ENCODE measurements at places on chromosomes 6 and 20.

DNA sequence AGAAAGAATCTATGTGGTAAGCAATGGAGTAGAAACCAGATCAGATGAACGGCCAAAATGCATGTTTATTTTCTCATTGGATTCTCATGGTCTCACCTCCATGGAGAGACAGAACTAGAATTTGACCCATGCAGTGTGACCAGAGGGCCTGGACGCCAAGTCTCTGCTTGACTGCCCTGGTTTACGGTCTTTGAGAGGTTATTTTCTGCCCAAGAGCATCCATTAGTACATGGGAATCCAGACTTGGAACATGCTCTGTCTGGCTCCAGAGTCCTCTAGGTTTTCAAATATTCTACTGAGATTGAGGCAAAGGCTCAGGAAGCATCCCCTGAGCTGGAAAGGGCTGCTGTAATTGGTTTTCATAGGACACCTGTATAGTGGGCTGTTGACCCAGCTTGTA, 45.5 kb upstream of the UST start:
- DNase-seq, result peak; percentile 8

DNA sequence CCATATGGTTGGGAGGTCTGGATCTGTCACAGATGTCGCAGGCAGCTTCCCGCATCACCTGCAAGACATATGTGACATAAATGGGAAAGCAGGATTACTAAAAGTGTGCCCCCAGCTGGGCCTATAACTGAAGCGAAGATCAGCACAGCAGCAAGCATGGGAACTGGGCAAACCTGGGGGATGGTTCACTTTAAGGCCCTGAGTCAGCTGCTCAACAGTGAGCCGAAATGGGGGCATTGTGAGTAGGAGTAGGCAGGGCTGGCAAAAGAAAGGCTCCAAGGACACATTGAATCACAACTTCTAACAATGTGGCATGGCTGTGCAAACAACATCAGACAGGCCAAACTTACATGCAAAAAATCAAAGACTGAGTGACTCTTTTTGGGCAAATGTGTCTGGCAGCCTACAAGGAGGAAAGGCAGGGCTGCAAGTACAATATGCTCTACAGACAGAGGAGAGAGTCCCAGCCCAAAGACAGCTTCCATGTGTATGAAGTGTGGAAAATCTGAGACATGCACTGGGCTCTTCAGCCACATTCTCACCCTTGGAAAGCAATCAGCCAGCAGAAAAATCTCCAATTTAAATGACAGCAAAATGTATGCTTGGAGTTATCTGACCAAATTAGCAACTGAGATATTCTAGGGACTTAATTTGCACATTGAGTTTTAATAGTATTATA, 531.0 kb upstream of the MMS22L start:
- no peak for DNase-seq

GRCh38 chr20:45998761-45999160, 9.9 kb upstream of the MMP9 start:
- no peak for DNase-seq

GRCh38 chr20:58261660-58262059, 33.2 kb upstream of the ANKRD60 start:
- no peak for DNase-seq

- DNase-seq, result peak; percentile 98
Measured at GRCh38 chr20:47317127-47317895, 39.2 kb downstream of the ZMYND8 start.

DNA sequence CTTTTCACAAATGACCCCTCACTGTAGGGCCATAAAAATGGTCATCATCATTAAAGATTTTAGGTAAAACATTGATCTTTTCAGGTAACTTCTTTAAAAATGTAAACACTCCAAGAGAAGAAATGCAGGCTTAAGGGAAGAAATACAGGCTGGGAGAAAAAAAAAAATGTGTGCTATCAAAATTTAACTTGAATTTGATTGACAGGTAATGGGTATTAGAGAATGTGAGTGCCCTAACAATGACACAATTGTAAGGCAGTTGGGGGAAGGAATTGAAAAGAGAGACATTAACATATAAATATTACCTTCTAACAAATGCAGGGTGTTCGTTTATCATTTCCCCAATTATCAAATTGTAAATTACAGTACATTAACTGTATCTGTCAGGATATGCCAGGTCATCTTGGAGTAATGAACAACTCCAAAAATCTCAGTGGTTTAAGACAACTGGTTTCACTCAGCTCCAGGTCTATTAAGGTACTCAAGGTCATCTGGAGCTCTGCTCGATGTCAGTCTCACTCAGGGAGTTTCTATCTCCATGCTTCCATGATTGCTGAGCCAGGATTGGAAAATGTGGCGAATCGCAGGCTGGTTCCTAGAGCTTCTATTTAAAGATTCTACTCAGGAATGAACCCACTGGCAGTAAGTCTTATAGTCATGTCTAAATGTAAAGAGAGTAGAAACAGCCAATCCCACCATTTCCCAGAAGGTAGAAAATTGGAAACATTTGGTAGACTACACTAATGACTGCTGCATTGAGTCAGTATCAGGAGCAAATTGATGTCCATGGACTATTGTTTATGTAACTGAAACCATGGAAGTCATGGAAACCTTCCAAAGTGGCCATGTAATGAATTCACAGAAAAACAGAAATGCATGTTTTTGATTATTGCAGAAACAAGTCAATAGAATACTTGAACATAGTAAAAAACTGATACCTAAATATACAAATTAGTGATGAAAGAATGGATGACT, 55.6 kb downstream of the FRK start:
- DNase-seq, result peak; percentile 14

- peak; percentile 75 for DNase-seq
Measured at GRCh38 chr20:45629496-45630100, at the start of gene WFDC10A. Gene WFDC10A, plus strand, starts transcription at chr20:45629739. Its CDS starts 75 bp downstream, at chr20:45629814.

GRCh38 chr20:24017458-24017755, 28.8 kb upstream of the GGTLC1 start:
- peak; percentile 28 for DNase-seq

DNA sequence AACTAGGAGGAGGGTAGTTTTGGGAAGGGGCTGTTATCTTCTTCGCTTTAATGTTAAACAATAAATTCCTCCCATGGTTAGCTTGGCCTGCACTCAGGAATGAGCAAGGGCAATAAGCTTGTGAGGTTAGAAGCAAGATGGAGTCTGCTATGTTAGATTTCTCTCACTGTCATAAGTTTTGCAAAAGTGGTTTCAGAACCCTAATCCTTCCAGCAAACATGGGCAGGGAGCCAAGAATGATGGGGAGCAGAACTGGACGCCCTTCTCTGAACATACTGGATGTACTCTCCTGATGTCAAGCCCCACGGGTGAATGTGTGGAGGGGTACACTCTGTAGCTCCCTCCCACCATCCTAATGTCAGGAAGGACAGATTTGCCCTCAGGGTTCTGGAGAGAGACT, 22.3 kb downstream of the C6orf163 start:
- DNase-seq, result no peak

GRCh38 chr6:35024551-35025054, 116.5 kb downstream of the TCP11 start:
- peak; percentile 81 for DNase-seq

DNA sequence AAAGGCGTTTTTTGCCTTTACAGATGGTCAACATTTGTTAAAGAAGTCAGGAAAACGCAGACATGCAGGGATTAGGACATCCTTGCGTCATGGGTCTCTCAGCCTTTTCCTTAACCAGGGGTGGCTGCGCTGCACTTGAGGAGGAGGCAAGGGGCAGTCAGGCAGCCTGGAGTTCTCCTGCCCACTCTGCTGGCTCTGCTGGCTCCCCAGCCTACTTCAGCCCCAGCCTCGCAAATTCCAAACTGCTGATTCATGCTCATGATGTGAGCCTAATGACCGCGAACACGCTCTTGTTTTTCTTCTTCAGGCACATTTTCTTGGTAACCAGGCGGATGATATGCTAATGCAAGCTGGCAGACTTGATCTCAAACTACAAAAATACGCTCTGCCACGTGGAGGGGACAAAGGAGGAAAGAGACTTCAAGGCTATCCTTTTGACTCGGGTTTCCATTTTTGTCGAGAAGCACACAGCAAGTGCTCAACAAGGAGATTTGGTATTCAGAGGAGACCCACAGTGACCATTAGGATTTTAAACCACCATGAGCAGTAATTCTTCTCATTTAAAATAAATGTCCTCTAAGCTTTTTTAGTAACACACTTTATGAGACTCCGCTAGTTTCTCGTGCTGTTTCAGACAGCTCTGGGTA, 290.3 kb upstream of the STXBP5 start:
- DNase-seq, result peak; percentile 97

- DNase-seq, result no peak
Measured at GRCh38 chr6:38018755-38019165, 199.2 kb downstream of the ZFAND3 start.

GRCh38 chr6:158104696-158105095, 63.4 kb downstream of the SERAC1 start:
- DNase-seq, result no peak

- peak; percentile 81 for DNase-seq
Measured at GRCh38 chr6:155117256-155117655, 122.1 kb downstream of the TIAM2 start.

- DNase-seq, result no peak
Measured at GRCh38 chr6:31528821-31529328, at the start of gene MCCD1. Gene MCCD1, plus strand, starts transcription at chr6:31528962. Its CDS starts 53 bp downstream, at chr6:31529015.

DNA sequence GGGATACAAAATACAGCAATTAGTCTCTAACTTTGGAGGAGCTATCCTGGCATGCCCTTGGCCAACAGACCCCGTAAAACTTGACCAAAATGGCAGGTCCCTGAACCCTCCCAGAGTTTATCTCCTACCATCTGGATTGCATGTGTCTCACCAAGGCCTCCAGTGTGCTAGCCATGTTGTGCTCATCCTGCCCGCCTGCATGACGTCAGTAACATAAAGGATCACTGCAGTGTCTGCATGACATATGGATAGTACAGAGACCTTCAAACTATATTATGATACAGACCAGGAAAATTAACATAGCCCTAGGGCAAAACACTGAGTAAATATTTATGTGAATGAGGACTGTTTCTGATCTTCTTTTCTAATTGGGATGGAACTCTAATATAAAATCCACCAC, 25.3 kb downstream of the CPXM1 start:
- DNase-seq, result no peak

- no peak for DNase-seq
Measured at GRCh38 chr6:25239498-25239897, 39.7 kb upstream of the CARMIL1 start.

- no peak for DNase-seq
Measured at GRCh38 chr20:48747840-48748414, 79.9 kb downstream of the PREX1 start.

- DNase-seq, result no peak
Measured at GRCh38 chr20:37940858-37941257, 37.9 kb downstream of the VSTM2L start.

DNA sequence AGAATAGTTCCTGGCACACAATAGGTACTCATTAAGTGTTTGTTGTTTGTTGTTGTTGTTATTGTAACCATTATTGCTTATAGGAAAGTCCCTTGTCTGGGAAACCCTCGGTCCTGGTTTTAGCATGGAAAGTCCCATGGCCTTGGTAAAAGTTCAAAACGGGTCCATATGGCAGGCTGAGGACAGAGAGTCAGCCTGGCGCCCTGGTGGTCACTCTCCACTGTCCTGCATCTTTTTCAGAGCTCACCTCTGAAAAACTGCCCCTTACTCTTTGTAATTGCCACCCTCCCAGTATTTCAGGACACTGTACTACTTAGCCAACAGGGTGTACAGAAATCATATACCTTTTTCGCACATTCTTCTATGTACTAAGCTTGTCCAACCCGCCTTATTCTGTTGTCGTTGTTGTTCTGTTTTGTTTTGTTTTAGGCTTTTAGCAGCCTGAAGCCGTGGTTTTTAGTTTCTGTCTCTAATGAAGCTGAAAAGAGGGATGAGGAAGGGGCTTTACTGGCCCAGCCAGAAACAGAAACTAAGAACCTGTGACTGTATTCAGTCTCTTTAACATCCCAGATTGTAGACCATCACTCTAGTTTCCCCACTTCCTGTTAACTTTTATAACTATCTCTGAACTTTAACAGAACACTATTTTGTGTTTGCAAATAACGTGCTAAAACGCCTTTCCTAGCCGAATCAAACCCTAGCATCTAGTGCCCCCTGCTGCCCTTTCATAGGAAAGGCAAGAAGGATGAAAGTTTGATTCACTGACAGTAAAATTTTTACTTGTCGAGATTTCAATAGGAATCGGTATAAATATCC, 7.6 kb upstream of the TMEM14A start:
- peak; percentile 80 for DNase-seq

- DNase-seq, result peak; percentile 67
Measured at GRCh38 chr20:60210779-60211617, 252.8 kb downstream of the CDH26 start.

DNA sequence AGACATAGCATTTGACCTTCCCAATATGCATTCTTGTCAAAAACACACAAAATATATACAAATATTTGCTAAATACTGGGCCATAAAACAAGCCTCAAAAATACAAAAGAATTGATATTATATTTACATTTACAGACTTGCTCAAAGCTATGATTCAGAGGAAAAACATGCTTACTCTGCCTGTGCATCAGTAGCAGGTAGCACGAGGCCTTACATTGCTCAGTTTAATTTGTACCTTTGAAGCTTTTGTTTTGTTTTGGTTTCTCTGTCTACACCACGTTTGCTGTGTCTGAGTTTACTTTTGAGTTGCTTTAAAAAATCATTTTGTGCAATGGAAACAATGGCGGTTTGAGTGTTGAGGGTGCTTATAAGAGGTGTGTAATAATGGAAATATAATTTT, 99.3 kb downstream of the PHF3 start:
- no peak for DNase-seq

DNA sequence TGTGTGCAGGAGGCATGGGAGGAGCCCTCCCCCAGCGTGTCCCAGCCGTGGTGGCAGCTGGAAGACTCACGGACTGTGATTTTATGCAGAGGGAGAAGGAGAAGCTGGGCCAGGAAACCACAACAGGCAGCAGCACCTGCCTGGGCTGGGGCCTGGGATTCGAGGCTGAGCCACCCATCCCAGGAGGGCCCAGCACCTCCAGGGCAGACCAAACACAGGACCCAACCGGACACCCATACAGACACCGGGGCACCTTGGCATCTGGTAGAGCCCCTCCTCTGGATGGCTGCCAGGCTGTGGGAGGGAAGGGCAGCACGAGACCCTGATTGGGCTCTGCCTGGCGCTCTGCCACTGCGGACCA, 41.7 kb upstream of the CHRNA4 start:
- DNase-seq, result no peak

DNA sequence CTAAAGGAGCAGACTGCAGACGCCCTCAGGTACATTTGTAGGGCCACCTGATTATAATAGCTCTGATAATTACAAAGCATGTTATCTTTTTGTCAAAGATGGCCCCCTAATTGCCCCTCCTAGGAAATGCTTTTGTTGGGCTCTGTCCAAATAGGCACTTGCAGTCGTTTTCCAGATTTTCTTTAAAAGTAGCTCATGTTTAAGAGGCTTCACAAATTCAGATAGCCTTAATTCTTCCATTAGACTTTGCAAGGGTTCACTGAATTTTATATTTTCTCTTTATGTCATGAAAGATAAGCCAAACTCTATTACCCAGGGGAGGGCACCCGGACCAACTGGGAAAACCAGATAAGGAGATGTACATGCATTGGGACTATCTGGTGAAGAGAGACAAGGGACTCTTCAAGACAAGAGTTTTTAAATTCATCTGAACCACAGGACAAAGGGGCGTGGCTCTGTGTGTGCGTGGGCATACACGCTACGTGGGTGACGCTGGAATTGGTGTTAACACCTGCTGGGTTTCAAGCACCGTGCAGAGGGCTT, 95.6 kb downstream of the TOX2 start:
- no peak for DNase-seq

GRCh38 chr6:111898452-111898851, 25.2 kb upstream of the FYN start:
- DNase-seq, result no peak

- no peak for DNase-seq
Measured at GRCh38 chr6:34331371-34332050, 61.0 kb downstream of the NUDT3 start.

Data from GM23248 (cell line).